Panc1 (cell line): ENCODE measurements at places on chromosomes 2 and 18.
A peak's percentile ranks its signal among the peaks of the same experiment; 100 is the strongest.

DNA sequence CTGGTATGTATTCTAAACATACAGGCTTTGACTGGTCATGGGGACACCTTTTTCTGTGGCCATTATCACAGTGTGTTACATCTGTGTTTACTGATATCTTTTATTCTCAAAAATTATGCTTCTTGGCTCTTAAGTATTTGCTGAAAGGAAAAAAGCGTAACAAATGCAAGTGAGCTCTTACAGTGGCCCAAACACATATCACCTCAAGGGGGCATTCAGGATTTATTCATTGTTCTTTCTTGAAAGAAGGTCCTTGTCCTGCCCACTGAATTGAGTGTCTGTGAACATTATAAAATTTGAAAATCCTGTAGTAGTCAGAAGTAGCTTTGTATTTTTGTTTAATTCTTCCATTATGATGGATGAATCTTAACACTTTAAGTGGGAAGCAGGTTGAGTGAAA, 454.5 kb downstream of the XIRP2 start:
- DNase-seq: no peak

GRCh38 chr18:811892-812375, at the start of gene YES1:
Gene YES1 (minus strand): TSS chr18:812242. CDS start chr18:756827, 55,415 bp downstream.
- DNase-seq: no peak

- DNase-seq: no peak
These were observed 231.4 kb downstream of the SEPTIN10 start for GRCh38 chr2:109382226-109382895.

GRCh38 chr2:236309669-236310029, 45.4 kb upstream of the ASB18 start:
- DNase-seq: peak; percentile 5

GRCh38 chr2:14673351-14673875, 40.9 kb downstream of the LRATD1 start:
- DNase-seq: no peak

DNA sequence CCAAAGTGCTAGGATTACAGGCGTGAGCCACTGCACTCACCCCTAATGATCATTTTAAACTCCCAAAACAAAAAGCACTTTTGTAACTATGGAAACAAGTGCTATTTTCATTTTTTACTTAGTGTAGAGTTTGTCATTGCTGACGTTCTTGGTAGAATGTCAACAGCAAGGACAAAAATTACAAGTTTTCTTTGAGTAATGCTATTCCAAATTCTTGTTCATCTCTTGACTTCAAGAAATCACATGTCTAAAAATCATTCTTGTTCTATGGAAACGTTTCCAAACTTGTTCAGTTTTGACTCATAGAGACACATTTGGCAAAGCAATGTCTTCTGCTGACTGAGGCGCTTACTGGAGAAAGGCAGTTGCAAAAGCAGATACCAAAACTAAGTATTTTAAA, 82.6 kb downstream of the MBP start:
- DNase-seq: no peak
